SJCRH30 (cell line): ENCODE measurements at places on chromosomes 4 and X. TPM values are rescaled to one million over a fixed set of nuclear protein-coding genes. Genes with fewer than 3 reads are reported as not detected.

DNA sequence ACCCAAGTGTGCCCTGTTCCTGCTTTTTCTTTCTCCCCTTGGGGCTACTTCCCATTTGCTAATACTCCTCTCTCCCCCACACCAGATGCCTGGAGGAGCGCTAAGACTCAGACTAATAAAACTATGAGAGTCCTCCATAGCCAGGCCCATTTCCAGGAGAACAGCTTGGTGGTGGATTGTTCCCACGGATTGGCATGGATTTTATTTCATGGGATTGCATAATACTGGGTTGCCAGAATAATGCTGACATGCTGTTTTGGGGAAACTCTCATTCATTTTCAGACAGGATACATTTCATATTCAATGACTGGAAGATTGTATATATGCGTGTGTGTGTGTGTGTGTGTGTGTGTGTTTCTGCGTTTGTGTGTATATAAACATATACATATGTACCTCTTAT, 447.5 kb upstream of the PITX2 start:
- DNase-seq = no peak

- no peak for DNase-seq
Observed at GRCh38 chr4:87012265-87012953, 77.6 kb downstream of the AFF1 start.

DNA sequence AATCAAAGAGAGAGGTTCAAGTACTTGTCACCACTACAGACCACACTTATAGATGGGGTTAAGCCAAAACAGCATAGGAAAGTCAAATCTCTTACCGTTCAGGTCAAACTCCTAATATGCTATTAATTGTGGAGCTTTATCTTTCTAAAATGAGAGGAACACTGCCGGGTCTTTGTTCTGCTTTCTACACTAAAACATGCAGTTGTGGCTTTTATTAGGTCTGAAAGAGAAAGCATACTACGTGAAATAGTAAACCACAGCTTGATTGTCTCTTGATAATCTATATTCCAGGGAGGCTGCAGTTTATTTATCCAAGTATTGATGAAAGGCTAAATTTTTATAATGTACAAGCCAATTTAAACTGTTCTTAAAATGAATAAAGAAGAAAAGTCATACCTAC, 12.3 kb upstream of the INPP4B start:
- no peak for DNase-seq

- no peak for DNase-seq
Observed at GRCh38 chr4:152640058-152640921, 39.5 kb downstream of the TMEM154 start.

GRCh38 chr4:2795893-2796848, 3.3 kb downstream of the SH3BP2 start:
- peak; percentile 64 for DNase-seq

DNA sequence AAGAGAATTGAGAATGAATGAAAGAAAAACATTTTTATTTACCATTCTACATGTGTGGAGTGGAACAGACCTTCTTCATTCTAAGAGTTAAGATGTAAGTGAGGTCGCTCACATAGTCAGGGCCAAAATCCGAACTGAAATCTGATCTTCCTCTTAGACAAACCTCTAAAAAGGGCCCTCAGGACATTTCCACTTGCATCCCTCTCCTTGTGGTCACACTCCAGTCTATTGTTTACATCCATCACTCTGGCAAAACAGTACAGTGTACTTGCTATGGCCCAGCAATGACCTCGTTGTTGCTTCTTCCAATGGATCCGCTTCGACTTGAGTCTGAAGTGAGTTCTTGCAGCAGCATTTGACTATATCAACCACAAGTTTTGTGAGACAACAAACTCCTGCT, 54.2 kb downstream of the MOSPD2 start:
- DNase-seq = peak; percentile 69

DNA sequence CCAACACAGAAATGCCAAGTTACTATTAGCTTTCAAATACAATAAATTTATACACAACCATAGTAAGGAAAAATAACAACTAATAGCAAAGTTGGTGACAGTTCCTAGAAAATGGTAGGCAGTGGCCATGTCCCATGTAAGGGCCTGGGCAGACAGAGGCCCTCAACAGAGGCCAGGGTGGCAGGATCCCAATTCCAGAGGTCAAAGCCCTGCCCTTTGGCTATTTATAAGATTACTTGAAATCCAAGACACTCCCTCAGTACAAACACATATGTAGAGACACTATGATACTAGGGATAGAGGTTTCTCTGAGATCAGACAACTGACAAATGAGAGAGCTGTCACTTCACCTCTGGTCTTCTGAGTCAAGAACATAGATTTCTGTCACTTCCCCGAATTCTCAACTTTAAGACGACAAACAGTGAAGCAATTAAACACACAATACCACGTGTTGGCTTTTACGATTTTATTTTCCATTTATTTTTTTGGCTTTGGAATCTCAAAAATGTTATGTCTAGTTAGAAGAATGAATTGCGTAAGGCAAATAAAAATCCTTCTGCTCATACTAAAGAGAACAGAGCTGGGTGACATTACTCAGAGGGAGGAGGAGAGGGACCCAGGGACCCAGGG, 16.3 kb upstream of the MAOB start:
- no peak for DNase-seq

DNA sequence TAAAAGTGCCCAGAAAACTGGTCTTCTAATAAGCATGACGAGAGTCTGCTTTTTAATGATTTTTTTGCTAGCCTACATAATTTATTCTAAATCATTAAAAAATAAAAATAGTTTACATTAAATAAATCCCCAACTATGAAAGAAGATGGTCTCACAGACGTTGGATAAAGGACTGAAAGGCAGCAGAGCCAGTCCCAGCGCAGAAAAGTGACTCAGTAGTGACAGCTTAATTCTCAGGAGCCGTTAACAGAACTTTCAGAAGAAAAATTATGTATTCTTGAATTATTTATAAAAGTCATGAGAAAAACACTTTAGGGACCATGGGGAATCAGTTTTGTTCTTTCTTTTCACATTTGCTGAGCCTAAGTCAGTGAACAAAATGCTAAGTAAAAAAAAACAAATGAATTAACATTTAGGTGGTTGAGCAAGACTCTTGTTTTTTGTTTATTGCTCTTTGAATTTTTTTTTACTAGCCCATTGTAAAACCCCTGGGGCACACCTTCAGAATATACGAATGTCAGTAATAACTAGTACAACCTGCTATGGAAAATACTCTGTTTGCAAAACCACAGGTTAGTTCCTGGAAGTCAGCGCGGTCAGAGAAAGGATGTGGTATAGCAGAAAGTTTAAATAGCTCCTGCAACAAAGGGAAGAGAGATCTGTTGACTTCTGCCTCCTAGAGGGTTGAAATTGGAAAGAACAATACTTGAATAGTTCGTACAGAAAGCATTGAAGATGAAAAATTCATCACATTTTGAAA, 50.4 kb upstream of the CCDC160 start:
- no peak for DNase-seq

DNA sequence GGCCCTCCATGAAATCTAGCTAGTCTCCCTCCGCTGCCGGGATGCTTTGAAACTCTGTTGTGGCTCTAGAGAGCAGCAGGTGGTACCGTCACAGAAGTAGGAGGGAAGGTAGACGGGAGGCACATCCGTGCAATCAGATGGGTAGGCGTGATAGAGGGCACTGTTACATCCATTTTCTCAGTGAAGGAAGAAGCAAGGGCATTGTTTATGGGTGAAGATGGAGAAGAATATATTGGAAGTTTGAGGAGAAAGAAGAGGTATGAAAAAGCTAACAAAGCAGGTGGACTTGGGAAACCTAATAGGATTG, 1.3 kb downstream of the ANAPC4 start:
- no peak for DNase-seq

DNA sequence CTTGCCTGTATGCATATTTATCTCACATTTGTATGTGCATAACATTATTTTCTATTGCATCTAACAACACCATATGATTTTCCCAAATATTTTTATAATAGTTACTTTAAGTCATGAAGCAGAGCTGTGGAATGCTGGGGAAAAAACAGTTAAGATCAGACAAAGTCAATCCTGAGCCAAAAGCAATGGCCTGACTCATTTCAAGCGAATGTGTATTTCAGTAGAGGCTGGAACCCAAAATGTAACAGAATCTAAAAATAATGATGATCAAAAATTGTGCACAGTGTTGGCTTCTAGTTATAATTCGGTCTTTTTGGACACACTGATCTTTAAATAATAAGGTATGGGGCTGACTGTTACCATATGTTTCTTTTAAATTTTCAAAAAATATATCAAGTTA, 516.2 kb upstream of the ADGRL3 start:
- no peak for DNase-seq

TRPC5OS gene
- total RNA-seq = not detected in 2 replicates
